Prostate gland (tissue), 2 donors: ENCODE measurements at places on chromosomes 3 and 15. TPM values are rescaled to one million over a fixed set of nuclear protein-coding genes. Genes with fewer than 3 reads are reported as not detected.

GRCh38 chr3:134326126-134326525, 48.1 kb downstream of the AMOTL2 start:
- DNase-seq: no peak

- DNase-seq: no peak
These were observed 28.5 kb upstream of the RPL39L start for GRCh38 chr3:187167777-187168176.

DNA sequence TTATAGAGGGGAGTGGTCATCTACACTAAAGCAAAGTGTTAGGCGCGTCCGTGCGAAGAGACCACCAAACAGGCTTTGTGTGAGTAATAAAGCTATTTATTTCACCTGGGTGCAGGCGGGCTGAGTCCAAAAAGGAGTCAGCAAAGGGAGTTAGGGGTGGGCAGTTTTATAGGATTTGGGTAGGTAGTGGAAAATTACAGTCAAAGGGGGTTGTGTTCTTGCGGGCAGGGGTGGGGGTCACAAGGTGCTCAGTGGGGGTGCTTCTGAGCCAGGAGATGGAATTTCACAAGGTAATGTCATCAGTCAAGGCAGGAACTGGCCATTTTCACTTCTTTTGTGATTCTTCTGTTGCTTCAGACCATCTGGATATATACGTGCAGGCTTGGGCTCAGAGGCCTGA, 47.1 kb downstream of the OIP5 start:
- no peak for DNase-seq

GRCh38 chr15:78762985-78763795, 48.1 kb downstream of the ADAMTS7 start:
- no peak for DNase-seq

DNA sequence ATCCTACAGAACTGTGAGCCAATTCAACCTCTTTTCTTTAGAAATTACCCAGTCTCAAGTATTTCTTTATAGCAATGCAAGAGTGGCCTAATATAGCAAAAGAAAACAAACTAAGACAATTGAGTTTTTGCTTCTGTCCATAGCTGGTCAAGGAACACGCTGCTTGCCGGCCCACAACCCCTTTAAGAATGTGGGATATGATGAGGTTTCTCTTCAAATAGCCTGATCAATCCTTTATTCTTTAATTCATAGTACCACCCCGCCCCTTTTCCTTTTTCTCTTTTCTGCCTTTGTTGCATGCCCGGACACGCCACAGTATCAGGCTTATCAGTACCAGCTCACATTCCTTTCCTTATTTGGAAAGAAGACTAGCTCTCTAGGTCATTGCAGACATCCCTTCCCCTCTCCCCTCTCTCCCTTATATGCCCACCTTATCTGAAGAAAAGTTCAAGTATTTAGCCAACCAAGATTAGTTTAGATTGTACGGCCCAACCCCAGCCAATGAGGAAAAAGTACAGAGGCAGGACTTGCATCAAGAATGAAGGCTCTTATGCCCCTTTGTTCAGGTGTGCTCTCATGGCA, 404.5 kb downstream of the OCA2 start:
- no peak for DNase-seq

- no peak for DNase-seq
These were observed 2.0 kb upstream of the CAPN7 start for GRCh38 chr3:15204005-15204404.

Gene SLC22A14
- 0.64 TPM for total RNA-seq

DNA sequence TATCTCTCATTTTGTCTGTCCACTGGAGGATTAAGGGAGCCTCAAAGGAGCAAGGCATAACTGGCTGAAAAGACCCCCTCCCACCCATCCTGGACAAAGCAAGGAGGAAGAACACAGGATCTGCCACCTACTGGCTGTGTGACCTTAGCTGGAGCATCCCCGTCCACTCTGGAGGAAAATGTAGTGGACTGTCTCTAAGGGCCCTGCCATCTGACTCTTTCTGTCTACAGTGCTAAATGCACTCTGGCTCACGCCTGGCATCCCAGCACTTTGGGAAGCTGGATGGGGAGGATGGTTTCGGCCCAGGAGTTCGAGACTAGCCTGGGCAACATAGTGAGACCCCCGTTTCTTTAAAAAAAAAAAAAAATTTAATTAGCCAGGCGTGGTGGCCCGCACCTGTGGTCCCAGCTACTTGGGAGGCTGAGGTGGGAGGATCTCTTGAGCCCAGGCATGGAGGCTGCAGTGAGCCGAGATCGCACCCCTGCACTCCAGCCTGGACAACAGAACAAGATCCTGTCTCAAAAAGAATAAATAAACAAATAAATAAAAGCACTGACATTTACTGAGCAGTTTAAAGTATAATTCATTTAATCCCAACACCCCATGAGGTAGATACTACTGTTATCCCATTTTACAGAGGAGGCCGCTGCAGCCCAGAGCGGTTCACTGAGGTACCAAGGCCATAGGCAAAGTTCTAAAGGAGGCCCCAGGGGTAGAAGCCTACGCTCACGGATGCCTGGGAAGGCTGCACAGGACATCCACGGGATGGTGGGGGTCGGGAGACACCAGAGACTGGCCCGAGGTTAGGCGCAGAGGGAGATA, 1.1 kb downstream of the TBC1D2B start:
- DNase-seq: no peak

Gene PROK2
- total RNA-seq: 2.3 TPM

Gene GPR15
- not detected for total RNA-seq

GRCh38 chr3:52110502-52110901, 43.7 kb downstream of the POC1A start:
- DNase-seq: no peak

Gene ROBO2
- 3.6 TPM for total RNA-seq

- DNase-seq: no peak
These were observed 13.3 kb downstream of the MYD88 start for GRCh38 chr3:38151667-38152265.

- no peak for DNase-seq
These were observed 150.5 kb downstream of the RSRC1 start for GRCh38 chr3:158260392-158260791.

- no peak for DNase-seq
These were observed 30.4 kb upstream of the KCNMB2 start for GRCh38 chr3:178505832-178506231.

DNA sequence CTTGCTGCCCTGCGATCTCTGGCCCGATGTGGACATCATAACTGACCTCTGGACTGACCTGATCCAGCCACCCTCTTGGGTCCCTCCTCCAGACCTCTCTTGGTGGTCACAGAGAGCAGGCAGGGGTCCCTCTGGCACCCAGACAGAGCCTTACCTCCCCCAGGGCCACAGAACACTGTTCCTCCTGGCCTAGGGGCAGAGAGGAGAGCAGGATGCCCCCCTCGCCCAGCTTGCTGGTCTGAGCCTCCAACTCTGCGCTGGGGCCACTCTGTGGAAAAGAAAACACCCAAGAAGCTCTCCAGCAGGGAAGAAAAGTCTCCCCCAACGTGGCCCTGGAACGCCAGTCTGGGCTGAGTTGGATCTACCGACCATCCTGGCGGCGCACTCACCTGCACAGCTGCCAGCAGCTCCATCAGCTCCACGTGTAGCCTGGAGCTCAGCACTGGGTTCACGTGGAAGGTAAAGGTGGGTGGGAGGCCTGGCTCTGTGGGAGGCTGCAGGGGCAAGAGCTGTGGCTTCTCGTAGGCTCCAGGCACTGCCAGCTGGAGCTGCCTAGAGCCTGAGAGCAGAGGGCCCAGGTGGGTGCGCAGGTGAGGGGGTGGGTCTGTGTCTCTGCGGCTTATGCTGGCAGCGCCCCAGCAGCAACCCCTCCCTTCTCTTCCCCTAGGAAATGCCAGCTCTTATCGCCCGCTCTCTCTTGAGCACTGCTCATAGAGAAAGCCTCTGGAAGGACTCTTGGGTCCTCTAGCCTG, 6.0 kb downstream of the PLA2G4F start:
- DNase-seq: no peak

DNA sequence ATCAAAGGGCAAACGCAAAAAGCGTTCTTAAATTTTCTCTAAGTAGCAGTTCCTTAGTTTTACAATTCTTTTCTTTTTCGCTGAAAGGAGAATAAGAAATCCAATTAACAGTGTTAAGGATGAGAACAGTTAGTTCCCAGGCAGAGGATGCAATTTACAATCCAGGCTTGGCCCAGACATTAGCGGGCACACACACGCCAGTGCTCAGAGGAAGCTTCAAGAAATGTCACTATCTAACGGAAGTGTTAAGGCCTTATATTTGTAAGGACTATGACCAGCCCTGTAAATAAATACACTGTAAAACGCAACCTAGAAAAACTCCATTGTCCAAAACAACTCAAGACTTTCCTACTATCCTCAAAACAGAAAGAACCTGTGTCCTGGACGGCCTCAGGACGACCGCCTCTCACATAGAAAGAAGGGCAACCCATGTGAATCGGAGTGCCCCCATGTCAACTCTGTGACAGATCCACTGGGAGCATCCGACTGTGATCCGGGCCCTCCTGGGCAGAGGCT, 1.3 kb downstream of the ACAP2 start:
- DNase-seq: peak; percentile 49

Gene PP2D1
- total RNA-seq: 0.97 TPM

- DNase-seq: no peak
These were observed 526.4 kb upstream of the DPPA4 start for GRCh38 chr3:109863701-109864100.

- no peak for DNase-seq
These were observed 122.4 kb downstream of the UBE2E2 start for GRCh38 chr3:23325466-23326065.

DNA sequence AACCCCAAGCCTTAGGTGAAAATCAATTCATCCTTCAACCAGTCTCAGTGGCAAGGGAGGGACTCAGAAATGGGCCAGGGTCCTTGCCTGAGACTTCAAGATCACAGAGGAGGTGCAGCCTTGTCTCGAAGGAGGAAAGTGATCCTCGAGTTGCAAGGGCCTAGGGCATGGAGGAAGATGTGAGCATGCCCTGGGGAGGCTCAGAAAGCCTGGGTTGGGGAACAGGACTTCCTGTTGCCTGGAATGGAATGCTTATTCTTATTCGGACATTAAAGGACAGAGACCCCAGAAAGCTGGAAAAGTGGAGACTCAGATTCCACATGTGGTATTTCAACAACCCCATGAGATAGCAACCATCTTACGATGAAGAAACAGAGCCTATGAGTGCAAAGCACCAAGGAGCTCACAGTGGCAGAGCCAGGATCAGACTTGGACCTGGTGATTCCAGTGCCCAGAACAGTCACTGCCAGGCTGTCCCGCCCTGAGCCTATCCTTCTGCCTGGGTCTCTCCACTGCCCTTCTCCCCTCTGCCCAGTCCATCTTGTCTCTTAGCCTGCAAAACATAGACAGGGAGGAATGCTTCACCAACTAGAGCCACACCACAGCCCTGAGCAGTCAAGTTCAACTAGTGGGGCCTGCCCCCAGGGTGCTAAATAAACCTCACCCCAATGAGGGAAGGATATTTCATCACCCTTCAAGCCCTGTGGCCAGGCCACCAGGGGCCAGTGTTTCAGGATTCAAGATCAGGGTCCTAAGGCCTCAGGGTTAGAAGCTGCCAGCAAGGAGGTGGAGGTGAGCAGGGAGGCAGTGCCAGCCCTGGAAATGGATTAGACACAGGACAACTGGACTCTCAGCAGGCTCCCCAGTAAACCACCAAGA, 21.9 kb downstream of the DAPK2 start:
- DNase-seq: no peak

GRCh38 chr15:85276921-85277320, 103.5 kb upstream of the AKAP13 start:
- no peak for DNase-seq

GRCh38 chr3:195081242-195081963, 189.6 kb downstream of the XXYLT1 start:
- peak; percentile 61 for DNase-seq

Gene BFSP2
- total RNA-seq: not detected

GRCh38 chr3:106452096-106452495, 583.3 kb upstream of the CBLB start:
- no peak for DNase-seq

DNA sequence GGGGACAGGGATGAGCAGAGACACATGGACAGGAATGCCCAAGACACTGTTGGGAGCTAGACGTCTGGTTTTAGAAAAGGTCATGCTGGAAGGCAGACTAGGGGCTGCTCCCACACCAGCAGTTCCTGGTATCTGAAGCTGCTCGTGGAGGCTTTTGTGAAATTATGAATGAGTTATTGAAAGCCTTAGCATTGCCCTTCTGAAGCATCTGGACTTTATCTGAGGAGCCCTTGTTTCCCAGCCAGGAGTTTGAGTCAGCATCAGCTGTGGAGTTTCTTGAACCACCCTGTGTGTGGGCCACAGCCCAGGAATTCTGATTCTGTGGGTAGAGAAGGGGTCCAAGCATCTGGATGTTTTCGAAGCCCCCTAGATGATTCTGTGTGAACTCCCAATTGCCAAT, 258.7 kb downstream of the SLCO3A1 start:
- DNase-seq: no peak

DNA sequence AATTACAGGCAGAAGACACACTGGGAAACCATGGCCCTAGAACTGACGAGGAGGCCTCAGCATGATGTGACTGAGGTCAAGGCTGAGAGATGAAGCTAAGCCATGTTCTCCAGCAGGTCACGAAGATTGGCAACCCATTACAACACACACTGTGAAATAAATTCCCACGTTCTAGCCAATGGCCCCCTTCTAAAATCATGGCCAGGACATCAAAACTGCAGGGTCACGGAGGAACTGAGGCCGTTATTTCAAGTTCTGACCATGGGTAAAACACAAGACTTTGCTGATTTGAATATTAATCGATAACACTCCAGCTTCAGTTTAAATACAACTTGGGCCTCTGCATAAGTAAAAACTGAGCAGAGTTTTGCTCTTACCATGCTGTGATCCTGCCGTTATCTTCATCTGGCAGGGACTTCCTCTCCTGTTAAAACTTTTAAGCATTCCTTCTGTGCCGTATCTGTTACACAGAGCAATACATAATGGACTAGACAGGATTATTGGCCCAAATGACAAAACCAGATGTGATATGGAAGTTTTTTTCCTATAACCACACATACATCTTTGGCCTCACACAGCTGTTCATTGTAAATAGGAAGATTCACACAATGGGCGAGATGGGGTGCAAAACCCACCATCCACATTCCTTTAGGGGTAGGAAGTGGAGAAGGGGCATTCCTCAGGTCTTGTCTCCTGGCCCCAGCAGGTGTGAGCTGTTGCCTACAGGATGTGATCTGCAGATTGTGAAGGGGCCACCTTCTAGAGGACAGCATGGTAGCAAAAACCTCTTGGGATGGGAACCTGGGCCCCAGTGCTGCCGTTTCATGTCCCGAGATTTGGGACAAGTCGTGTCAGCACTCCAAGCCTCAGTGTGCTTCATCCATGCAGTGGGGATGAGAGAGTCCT, 207.4 kb downstream of the OPA1 start:
- DNase-seq: no peak

DNA sequence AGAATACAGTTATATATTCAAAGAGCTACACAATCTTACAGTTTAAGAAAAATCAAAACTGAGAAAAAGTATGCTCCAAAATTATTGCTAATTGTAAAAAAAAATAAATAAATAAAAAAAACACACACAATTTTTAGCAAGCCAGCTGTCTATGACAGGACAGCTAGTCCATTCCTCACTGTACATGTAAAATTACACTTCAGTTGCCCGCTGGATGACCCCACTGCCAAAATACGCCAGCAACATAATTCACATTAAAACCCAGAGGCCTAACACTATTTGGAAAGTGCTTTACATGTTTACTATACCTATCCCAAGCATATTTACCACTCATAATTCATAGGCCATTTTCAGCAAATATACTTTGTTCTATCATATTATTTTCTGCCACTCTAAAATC, 5.8 kb downstream of the MYO9A start:
- DNase-seq: no peak
